ENCODE measurements at places on chromosomes 5 and 9. TPM values are rescaled to one million over a fixed set of nuclear protein-coding genes. Genes with fewer than 3 reads are reported as not detected.

The ITGA2 gene
- 2.2 TPM for total RNA-seq

DNA sequence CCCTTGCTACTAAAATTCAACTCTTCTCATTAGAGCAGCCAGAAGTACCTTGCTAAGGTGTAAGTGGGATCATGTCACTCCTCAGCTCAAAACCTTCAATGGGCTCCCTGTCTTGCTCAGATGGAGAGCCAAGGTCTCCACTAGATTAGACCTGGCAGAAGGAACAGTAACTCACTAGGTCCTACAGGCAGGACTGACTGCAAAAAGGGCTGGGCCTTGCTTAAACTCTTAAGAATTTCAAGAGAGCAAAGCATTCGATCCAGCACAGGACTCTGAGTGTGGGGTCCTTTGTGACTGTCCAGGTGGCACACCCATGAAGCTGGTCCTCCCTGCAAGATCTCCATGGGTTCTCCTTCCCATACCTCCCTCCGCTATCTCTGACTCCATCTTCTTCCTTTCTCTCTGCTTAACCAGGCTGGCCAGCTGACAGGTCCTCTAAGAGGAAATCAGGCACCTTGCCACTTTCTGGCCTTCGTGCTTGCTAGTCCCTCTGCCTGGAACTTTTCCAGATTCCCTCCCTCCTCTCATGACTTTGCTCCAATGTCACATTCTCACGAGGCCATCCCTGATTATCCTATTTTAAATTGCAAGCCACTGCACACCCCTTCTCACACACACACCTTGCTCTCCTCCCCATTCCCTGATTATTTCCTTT, 70.2 kb downstream of the BASP1 start:
- DNase-seq: no peak

DNA sequence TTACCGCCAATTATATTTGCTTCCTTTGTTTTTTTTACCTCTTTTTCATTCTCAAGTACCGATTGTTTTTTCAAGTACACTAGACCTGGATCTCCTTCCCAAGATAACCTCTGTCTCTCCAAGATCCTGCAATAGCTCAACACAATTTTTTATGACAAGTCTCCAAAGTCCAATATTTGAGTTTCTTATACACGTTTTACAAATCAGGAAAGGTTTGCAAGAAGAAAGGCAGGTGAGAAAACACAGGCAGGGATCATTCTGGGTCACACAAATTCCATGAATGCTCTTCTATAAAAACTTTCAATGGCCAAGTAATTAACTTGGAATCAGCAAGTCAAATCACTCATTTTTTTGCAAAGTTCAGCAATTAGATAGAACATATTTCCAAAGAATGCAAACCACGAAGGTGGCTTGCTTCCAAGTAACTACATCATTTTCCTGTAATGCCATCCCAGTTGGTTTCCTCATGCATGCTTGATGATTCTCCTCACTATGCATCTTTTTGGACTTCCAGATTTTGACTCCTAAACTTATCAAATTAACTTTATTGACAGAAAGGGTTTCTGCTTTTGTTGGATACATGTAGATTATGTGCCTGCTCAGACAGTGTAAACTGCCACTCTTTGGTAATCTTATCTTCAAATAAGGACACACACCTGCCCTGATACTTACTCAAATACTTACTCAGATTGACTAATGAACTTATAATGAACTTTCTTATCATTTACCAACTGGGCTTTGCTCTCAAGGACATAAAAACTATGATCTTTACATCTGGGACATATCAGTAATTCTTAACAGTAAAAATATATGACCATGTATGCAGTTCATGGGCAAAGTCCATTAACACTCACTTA, 24.7 kb upstream of the IFNE start:
- DNase-seq: no peak

- DNase-seq: no peak
Measured at GRCh38 chr5:170216257-170216864, 16.4 kb upstream of the C5orf58 start.

GRCh38 chr5:152170350-152170749, 234.7 kb downstream of the NMUR2 start:
- DNase-seq: no peak

The SMIM33 gene
- total RNA-seq: not detected

- DNase-seq: no peak
Measured at GRCh38 chr9:38689678-38690077, 30.3 kb downstream of the FAM240B start.
